HFFc6 (cell line): ENCODE measurements at places on chromosomes 7 and 10. TPM values are rescaled to one million over a fixed set of nuclear protein-coding genes. Genes with fewer than 3 reads are reported as not detected.

GRCh38 chr7:131455546-131455945 is 100.9 kb downstream of the PODXL start:
- DNase-seq = no peak

GRCh38 chr10:102316421-102316820 is 71.1 kb downstream of the GBF1 start:
- DNase-seq = no peak

GRCh38 chr7:144691240-144691639 is 144.6 kb downstream of the TPK1 start:
- no peak for DNase-seq

SEC31B gene
- total RNA-seq = 2.3 and 2.9 TPM in 2 replicates

RNLS gene
- 1.6 to 3.9 TPM (median 2.5 TPM) in 3 replicates for total RNA-seq
